Left lung (tissue), 14 donors: ENCODE measurements at places on chromosomes 3 and 15. TPM values are rescaled to one million over a fixed set of nuclear protein-coding genes. Genes with fewer than 3 reads are reported as not detected.

DNA sequence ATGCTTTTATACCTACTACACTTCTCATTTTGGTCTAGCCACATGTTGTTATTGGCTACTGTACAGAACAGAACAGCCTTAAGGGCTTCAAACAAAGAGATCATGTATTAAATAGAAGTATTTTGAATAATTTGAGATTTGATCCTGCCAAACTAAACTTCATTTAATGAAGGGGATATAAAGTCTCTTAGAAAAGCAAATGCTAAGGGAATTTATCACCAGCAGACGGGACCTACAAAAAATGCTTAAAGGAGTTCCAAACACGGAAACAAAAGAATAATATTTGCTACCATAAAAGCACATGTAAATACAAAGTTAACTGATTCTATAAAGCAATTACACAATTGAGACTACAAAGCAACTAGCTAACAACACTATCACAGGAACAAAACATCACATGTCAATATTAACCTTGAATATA lies 23.6 kb upstream of the FMN1 start:
- DNase-seq, result no peak

GRCh38 chr3:66015841-66016240 lies 22.9 kb downstream of the MAGI1 start:
- DNase-seq, result no peak

DNA sequence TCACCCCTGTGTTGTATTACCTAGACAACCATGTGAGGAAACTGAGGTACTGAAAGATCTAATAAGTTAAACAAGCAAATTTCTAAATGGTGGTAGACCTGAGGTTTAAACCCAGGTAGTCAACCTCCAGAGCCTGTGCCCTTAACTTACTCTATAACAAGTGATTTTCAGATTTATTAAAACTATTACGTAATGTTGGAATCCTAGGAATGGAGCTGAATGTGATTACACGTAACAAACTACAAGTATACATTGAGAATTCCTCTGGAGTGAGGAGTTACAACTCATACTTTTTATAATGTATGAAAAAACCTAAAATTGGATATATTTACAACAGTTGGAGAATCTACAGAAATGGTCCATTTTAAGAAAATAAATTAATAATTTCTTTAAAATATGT lies 18.0 kb downstream of the FAM98B start:
- DNase-seq, result no peak

MCF2L2 gene
- polyA plus RNA-seq, result 1.3 TPM

GRCh38 chr3:25235466-25235865 lies 192.6 kb upstream of the RARB start:
- no peak for DNase-seq

DNA sequence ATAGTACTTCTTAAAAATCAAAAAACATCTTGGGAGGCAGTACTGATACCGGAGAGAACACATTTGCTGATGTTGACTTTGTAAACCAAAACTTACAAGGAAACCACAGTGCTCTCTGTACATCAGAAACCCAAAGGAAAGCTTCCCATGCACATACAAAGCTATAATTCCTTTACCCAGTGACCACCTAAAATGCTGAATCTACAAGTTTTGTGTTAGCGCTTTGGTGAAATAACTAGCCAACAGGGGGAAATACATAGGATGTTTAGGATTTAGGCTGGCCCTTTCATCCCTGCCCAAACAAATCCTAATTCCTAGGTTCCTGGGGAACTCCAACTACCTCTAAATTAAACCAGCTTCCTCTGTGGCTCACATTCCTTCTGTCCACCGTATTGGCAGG lies 15.3 kb upstream of the SPG21 start:
- DNase-seq, result no peak

GABRB3 gene
- 1.3 TPM for polyA plus RNA-seq

GCSAM gene
- 1.8 TPM for polyA plus RNA-seq

MAP6D1 gene
- 0.84 TPM for polyA plus RNA-seq

PFN2 gene
- 260 TPM for polyA plus RNA-seq

GRCh38 chr3:131535131-131535530 lies 32.4 kb upstream of the MRPL3 start:
- no peak for DNase-seq

DNA sequence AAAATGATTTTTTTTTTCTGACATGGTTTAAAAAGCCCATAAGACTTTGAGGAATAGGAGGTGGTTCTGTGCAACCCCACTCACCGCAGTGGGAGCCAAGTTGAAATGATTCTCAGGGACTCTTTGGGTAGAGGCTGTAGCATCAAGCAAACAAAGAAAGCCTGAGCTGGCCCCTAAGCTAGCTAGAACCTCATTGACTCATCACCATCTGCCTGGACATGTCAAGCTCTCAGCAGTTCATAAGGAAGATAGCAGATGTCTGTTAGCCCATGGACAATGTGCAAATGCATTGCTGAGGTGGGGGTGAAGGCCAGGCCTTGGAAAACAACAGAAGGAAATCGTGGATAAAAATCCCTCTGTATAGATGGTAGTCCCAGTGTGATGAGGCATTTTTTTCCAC lies 234.8 kb downstream of the NR2F2 start:
- no peak for DNase-seq

SNRPA1 gene
- 67.1 TPM for polyA plus RNA-seq

DNA sequence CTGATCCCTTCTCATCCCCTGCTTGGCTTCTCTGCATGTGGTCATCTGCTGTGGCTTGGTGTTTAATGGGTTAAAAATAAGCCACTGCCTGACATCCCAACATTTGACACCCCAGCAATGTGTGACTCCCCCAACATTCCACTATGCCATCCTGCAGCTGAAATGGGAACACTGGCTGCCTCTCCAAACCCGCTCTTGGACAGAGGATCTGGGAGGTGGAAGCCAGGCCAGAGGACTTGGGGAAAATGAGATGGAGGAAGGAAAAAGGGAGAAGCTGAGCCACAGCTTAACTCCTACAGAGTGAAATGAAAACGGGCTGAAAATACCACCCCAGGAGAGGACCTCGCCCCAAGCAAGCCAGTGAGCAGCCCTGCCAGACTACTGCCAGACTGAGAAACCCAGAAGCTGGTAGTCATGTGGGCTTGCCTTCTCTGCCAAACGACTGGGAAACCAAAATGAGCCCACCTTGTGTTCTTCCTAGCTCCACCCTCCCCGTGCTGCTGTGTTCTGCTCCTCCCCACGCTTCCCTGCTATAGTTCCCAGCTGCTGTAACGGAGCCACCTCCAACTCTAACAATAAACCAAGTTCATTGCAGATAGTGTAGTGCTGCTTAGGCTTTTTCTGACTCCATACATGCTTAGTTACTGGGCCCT lies 13.7 kb downstream of the MAP1A start:
- no peak for DNase-seq

DNA sequence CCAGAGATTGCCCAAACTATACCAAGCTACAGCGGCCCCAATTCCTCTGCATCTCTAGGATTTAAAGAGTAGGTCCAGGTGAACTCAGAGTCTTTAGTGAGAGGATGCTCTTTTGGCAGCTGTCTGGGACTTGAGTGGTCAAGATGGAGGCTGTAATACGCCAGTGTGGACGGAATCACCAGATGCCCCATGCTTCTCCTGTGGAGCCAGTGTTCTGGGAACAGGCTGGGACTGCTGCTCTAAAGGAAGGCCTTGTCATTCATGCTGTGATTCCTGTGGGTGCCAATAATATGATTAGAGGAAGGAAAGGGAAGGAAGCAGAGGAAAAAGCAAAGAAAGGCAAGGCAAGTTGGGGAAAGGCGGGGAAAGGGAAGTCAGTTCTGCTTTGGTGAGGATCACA lies 17.4 kb upstream of the NOX5 start:
- DNase-seq, result no peak

SLC22A13 gene
- polyA plus RNA-seq, result 0.42 TPM

DPH3 gene
- polyA plus RNA-seq, result 19.3 TPM

GRCh38 chr3:56826831-56827722 lies 25.3 kb upstream of the ARHGEF3 start:
- no peak for DNase-seq

DNA sequence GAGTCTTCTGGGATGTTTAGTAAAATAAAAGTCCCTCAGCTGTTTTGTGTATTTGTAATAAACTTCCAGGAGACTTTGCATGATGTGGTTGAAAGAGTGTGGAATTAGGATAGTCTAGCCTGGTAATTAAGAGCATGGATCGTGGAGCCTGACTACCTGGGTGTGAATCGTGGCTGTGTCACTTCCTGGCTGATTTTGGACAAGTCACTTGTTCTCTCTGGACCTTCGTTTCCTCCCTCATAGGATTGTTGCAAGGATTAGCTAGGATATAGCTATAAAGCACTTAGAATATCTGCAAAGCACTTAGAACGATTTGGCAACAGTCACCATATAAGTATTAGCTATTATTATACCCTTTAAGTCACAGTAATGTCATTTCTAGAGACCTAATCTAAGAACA lies 40.2 kb downstream of the SLMAP start:
- DNase-seq, result no peak

DNA sequence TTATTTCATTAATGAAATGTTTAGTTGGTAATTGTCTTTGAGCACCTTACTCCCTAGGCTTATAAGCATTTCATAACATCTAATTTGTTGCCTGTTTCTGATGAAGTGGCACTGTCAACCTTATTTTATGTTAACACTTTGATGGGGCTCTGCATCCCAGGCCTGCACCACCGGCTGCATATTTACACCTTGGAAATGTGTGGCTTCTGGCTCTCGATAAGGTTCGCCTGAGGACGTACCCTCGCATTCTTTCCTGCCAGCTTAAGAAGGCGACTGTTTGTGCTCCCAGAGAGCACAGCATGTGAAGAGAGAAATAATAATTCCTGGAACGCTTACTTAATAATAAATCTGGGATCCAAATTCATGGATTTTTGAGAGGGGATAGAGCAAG lies 763.3 kb upstream of the CFAP20DC start:
- DNase-seq, result no peak
